Stimulated activated CD8-positive, alpha-beta memory T cell treated with anti-CD3 and anti-CD28 coated beads, Interleukin-4, amount 100 ng/mL, for 1 hour (primary cell): ENCODE measurements at places on chromosomes 7 and 10.

DNA sequence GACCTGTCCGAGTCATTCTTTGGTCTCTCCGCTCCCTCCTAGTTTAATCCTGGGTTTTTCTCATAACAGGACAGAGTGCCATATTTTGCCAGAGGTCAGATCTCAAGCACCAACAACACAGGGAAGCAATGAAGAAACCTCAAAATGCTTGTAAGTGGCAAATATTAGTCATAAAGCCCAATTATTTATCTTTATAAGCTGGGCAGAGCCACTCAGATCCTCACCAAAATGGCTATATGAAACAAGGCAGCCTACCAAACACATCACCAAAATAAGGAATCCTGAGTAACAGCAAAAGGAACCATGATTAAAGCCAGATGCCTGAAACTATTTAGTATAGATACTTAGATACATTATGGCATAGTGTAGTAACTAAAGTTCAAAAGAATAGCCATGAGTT, 4.7 kb downstream of the ECD start:
- DNase-seq, result no peak

- no peak for DNase-seq
Observed at GRCh38 chr10:126016156-126016805, 119.9 kb downstream of the FANK1 start.

DNA sequence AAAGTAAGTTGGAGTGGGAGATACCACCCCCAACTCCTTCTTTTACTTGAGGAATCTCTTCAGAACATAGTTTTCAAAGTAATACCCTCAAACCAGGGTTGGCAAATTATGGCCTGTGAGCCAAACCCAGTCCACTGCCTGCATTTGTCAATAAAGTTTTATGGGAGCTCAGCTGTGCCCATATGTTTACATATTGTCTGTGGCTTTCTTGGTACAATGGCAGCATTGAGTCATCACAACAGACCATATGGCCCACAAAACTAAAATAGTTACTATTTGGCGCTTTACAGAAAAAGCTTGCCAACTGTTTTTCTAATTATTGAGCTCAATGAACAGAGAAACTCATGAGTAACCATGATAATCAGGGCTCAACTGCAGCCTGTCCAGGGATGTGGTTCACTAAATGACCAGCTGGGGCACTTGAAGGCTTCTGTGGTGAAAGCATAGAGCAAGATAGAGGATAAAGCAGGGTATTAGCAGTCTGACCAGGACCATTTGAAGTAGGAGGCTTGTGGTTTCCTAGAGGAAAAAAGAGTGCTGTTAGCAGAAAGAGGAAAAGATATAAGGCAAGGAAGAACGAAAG, 196.0 kb upstream of the GRB10 start:
- no peak for DNase-seq

GRCh38 chr10:28897617-28898464, 220.5 kb downstream of the BAMBI start:
- no peak for DNase-seq

- DNase-seq, result no peak
Observed at GRCh38 chr7:109545686-109546085, 976.0 kb downstream of the DNAJB9 start.

- DNase-seq, result no peak
Observed at GRCh38 chr7:142553216-142553615, 196.1 kb upstream of the PRSS1 start.

DNA sequence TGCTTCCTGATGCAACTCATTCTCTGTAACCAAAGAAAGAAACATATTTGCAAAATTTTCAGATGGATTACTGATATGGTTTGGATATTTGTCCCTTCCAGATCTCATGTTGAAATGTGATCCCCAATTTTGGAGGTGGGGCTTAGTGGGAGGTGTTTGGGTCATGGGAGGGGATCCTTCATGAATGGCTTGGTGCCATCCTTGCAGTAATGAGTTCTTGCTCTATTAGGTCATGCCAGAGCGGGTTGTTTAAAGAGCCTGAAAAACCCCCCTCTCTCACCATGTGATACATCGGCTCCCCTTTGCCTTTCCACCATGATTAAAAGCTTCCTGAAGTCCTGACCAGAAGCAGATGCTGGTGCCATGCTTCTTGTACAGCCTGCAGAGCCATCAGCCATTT, 43.8 kb upstream of the PRKG1 start:
- no peak for DNase-seq

DNA sequence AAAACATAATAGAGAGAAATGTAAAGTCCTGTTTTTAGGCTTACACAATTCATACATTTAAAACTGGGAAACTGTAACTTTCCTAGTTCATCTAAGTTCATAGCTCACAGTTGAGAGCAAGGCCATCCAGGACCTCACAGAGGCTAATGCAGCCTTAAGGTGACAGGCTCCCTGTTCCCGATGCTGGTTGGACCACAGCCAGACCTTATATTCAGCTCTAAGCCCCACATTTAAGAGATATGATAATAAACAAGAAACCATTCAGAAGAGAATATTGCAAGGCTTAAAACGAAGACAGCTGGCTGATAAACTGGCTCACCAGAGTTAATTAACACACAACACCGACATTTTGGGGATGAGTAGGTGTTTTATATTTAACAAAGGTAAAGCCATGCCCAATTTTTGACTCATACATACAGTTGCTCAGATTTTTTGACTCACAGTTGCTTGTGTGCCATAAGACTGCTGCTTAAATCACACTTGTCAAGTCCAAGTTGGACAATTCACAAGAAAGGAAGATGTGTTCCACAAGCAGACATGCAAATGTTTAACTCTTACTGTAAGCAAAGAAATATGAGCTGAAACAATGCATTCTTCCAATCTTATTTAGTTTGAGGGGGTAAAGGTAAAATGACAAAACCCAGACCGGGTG, 41.1 kb upstream of the TMEM213 start:
- DNase-seq, result no peak

GRCh38 chr10:96292971-96293920, 11.0 kb upstream of the DNTT start:
- no peak for DNase-seq

GRCh38 chr7:141992156-141992555, 3.5 kb upstream of the MGAM start:
- DNase-seq, result no peak

DNA sequence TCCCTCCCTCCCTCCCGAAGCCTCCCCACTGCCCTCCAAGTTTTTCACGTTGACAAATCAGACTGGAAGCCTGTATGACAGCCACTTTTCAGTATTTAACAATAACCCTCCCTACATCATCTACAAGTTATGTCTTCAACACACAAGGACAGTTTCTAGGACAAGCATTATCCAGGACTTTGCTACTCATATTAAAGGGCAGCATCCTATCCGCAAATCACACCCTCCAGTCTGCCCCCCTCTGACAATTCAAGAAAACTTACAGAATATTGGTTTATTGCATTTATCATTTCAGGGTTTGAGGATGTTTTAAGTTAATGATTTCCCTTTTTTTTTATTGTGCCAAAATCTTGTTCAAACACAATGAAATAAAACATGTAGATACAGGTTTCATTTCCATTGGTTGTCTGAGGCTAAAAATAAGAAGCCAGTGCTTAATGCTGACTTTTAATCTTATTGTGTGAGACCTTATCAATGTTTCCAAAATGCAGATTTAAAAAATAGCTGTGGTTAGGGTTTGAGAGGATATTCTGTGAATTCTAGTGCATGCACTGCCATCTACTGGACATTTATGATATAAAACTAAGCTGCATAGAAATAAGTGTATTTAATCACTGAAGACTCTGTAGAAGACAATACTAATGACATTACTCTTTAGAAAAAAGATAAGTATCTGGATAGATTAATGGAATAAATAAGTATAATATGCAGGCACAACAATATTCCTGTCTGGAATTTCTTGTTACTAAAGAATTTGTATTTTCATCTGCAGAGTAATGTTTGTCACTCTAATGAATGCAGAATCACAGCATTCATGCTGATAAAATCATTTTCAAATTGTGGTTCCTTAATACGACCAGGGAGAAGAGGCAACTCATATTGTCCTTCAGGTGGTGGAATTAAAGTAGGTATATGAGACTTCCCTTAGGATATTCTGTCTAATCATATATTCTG, 64.1 kb downstream of the CAV1 start:
- no peak for DNase-seq

- DNase-seq, result no peak
Observed at GRCh38 chr10:131870411-131870810, 30.4 kb upstream of the PPP2R2D start.
